ENCODE measurements at places on chromosomes 6 and 20. TPM values are rescaled to one million over a fixed set of nuclear protein-coding genes. Genes with fewer than 3 reads are reported as not detected.

DNA sequence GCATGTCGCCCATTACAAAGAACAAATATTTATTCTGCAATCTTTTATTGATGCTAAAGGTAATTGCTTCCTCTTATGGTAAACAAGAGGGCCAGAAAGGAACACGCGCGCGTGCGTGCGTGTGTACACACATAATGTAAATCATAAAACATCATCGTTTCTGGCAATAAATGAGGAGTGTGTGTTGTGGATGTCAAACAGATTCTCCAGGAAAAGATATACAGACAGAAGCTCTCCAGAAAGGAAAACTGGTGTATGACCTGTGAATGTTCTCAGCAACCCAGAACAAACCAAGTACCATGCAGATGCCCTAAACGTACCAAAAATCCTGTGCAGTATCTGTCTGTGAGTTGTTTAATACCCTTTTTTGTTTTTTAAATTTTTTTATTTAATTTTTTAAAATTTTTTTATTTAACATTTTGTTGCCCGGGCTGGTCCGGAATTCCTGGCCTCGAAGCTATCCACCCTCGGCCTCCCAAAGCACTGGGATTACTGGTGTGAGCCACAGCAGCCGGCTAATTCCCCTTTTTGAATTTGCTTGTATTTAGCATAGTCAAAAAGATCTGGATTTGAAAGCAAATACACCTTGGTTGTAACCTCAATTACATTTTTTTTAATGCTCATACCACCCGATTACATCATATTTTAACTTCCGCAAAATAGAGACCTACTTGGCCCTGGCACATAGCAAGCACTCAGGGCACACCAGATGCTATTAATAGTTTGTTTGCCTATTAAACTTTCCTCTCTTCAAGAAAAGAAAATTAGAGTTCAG lies 909 bp upstream of the NUDT3 start:
- H3K4me3 ChIP-seq: peak overlapping the region; percentile 35
- no peak for DNase-seq
- H3K27ac ChIP-seq: no peak overlapping the region
- peaks cover 5% of the 10 kb centered on the region for H3K4me1 ChIP-seq

DNA sequence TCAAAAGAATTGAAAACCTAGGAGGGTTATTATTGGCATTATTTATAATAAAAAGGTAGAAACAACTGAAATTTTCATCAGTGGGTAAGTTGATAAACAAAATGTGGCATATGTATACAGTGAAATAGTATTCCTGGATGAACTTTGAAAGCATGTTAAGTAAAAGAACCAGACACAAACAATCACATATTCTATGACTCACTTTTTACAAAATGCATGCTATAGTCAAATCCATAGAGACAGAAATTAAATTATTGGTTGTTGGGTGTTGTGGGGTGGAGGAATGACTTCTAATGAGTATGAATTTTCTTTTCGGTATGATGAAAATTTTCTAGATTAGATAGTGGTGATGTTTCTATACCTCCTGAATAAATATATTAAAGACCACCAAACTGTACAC lies 94.6 kb downstream of the LRRC1 start:
- H3K27ac ChIP-seq: no peak overlapping the region
- H3K4me1 ChIP-seq: peaks cover 3% of the 10 kb centered on the region
- H3K27me3 ChIP-seq: no peaks in the 10 kb centered on the region
- no peaks in the 10 kb centered on the region for H3K36me3 ChIP-seq

DNA sequence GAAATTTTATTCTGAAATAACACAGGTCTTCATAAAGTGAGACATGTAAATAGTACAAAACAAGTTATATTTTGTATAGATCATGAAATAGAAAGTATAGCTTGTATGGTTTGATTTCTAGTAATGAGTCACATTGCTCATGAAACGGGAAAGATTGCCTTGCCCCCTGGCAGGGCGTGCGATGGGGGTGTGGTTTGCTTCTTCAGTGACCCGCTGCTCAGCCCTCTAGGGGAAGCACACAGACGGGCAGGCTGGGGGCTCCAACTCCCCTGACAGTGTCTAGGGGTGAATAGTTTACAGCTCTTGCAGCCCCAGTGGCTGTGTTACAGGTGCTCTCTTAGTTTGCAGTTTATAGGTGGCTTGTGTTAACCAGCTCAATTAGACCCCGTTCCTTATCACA lies 170.5 kb upstream of the RGS17 start:
- no peak for DNase-seq
- no peak overlapping the region for H3K27ac ChIP-seq
- no peaks in the 10 kb centered on the region for H3K27me3 ChIP-seq
- no peaks in the 10 kb centered on the region for H3K4me1 ChIP-seq
- H3K4me3 ChIP-seq: no peak overlapping the region

DNA sequence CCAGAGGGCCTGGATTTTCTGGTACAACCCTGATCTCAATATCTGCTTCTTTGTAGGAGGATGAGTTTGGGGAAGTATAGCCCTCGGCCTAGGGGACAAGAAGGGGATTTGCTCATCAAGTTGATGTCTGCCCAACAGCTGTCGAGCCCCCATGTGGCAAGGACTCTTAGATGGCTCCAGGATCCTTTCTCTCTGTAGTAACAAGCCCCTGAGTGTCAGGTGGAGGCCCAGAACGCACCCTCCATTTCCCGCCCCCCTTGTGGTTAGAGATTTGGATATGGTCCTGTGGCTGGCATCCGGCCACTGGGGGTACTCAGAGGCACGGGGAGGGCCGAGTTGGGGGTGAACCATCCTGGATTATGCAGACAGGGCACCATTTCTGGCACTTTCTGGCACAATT lies 50.1 kb downstream of the CTCFL start:
- H3K27me3 ChIP-seq: peaks cover 27% of the 10 kb centered on the region
- H3K36me3 ChIP-seq: no peaks in the 10 kb centered on the region
- no peak overlapping the region for H3K27ac ChIP-seq

DNA sequence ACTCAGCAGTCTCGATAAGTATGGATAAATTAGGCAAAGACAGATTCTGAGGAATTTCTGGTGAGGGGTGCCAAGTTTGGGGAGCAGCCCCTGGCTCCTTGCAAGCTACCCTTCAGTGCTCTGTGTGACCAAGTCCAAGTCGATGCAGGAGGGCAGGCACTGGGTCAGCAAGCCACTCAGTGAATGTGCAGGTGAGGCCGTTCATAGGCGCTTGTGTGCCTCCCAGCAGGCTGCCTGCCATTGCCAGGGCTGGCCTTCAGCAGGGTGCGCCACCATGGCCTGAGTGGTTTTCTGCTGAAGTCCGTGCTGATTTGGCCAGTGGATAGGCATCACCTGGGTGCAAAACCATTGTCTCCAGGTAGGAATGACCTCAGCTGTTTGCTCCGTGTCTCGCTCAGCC lies 3.3 kb upstream of the GNRH2 start:
- peaks cover 20% of the 10 kb centered on the region for H3K36me3 ChIP-seq
- DNase-seq: no peak
- H3K27ac ChIP-seq: peak overlapping the region; percentile 11
- H3K27me3 ChIP-seq: no peaks in the 10 kb centered on the region
- peaks cover 18% of the 10 kb centered on the region for H3K4me1 ChIP-seq

DNA sequence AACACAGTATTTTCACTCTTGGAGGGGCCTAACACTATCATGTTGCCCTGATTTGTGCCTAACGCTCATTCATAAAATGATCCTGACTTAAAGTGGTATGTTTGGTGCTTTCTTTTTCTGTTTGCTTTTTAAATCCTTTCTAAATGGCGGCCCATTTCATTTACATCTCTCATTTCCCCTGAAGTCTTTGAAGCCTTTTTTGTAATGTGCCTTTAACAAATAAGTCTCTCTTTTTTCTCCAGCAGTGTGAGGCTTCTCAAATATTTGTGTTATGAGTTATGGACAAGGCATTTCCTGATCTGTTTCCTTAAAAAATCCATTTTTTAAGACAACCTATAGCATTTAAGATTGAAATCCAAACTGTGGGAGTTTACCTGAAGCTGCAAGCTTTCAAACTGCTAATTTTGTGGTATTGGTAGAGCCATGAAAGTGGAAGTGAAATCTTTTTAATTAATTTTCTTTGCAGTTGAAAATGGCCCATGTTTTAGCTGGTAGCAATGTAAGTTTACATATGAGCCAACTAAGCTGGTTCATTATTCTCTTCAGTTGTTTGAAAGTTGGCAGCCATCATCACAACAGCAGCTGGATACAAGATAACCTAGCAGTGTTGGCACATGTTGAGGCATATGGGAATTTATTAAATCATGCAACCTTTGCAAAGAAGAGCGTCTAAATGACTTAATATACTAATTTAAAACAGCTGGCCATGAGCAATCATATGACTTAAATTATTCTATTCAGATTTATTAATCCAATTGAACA lies 469.7 kb downstream of the CDKAL1 start:
- H3K27me3 ChIP-seq: no peaks in the 10 kb centered on the region
- no peak for DNase-seq
- H3K27ac ChIP-seq: peak overlapping the region; percentile 9
- no peak overlapping the region for H3K4me3 ChIP-seq
- peaks cover 23% of the 10 kb centered on the region for H3K4me1 ChIP-seq
- H3K36me3 ChIP-seq: peaks cover 8% of the 10 kb centered on the region

- H3K27me3 ChIP-seq: peaks cover 42% of the 10 kb centered on the region
- peaks cover 26% of the 10 kb centered on the region for H3K4me1 ChIP-seq
- H3K27ac ChIP-seq: no peak overlapping the region
- H3K4me3 ChIP-seq: peak overlapping the region; percentile 52
Measured at GRCh38 chr20:1894471-1894950, 696 bp upstream of the SIRPA start.

- H3K36me3 ChIP-seq: no peaks in the 10 kb centered on the region
- H3K27me3 ChIP-seq: peaks cover 3% of the 10 kb centered on the region
- no peak overlapping the region for H3K4me3 ChIP-seq
- no peak for DNase-seq
- peaks cover 32% of the 10 kb centered on the region for H3K4me1 ChIP-seq
- H3K27ac ChIP-seq: peak overlapping the region; percentile 65
Measured at GRCh38 chr20:57715268-57715904, 5.6 kb upstream of the PMEPA1 start.

DNA sequence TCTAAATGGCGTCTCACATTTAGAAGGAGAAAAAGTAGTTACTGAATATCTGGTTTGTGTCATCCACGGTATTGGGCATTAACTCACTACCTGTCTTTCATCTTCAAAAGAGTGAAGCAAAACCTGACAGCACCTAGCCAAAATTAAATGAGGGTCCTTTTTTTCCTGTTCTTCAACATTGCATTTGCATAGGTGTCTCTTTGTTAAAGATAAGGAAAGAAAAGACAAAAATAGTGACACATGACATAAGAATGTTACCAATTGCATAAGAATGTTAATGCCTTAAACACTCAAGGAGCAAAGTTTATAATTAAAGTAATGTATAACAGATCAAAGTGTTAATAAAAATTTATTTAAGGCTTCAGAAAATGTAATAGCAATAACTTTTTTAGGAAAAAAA lies 61.4 kb upstream of the MANEA start:
- no peak overlapping the region for H3K27ac ChIP-seq
- DNase-seq: no peak
- H3K4me1 ChIP-seq: peaks cover 10% of the 10 kb centered on the region
- no peaks in the 10 kb centered on the region for H3K36me3 ChIP-seq

- no peaks in the 10 kb centered on the region for H3K36me3 ChIP-seq
- peak overlapping the region; percentile 75 for H3K27ac ChIP-seq
- H3K4me1 ChIP-seq: peaks cover 70% of the 10 kb centered on the region
- no peak overlapping the region for H3K4me3 ChIP-seq
- H3K27me3 ChIP-seq: no peaks in the 10 kb centered on the region
Measured at GRCh38 chr6:15401769-15402250, 155.9 kb downstream of the JARID2 start.

GRCh38 chr20:845941-846893 lies 12.7 kb downstream of the FAM110A start:
- peaks cover 6% of the 10 kb centered on the region for H3K36me3 ChIP-seq
- DNase-seq: no peak
- no peak overlapping the region for H3K27ac ChIP-seq
- H3K4me3 ChIP-seq: peak overlapping the region; percentile 47
- peaks cover 3% of the 10 kb centered on the region for H3K27me3 ChIP-seq
- H3K4me1 ChIP-seq: peaks cover 10% of the 10 kb centered on the region

GRCh38 chr20:58568126-58568482 lies 52.9 kb upstream of the APCDD1L start:
- no peak overlapping the region for H3K4me3 ChIP-seq
- no peak overlapping the region for H3K27ac ChIP-seq
- H3K27me3 ChIP-seq: peaks cover 7% of the 10 kb centered on the region
- no peak for DNase-seq

DNA sequence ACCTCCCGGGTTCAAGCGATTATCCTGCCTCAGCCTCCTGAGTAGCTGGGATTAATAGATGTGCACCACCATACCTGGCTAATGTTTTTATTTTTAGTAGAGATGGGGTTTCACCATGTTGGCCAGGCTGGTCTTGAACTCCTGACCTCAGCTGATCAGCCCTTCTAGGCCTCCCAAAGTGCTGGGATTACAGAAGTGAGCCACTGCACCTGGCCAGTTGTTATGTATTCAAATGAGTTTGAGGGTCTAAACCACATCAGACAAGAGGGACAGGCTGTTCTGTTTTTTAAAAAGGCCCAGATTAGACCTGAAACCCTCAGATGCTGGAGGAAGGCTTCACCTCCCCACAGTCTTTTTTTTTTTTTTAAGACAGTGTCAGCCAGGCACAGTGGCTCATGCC lies 4.1 kb upstream of the SPAG4 start:
- H3K27me3 ChIP-seq: peaks cover 17% of the 10 kb centered on the region
- H3K27ac ChIP-seq: no peak overlapping the region
- DNase-seq: no peak
- H3K36me3 ChIP-seq: no peaks in the 10 kb centered on the region
- H3K4me3 ChIP-seq: no peak overlapping the region

- H3K4me3 ChIP-seq: no peak overlapping the region
- peaks cover 11% of the 10 kb centered on the region for H3K36me3 ChIP-seq
- DNase-seq: no peak
- peaks cover 10% of the 10 kb centered on the region for H3K4me1 ChIP-seq
- no peak overlapping the region for H3K27ac ChIP-seq
- H3K27me3 ChIP-seq: no peaks in the 10 kb centered on the region
Measured at GRCh38 chr20:35831029-35831428, 59.2 kb downstream of the PHF20 start.

- H3K4me1 ChIP-seq: peaks cover 4% of the 10 kb centered on the region
Measured at GRCh38 chr6:56647172-56647762, 4.6 kb upstream of the DST start.

FLRT3 gene
- total RNA-seq: 60.4 TPM

TCF21 gene
- total RNA-seq: not detected

PLCB1 gene
- 16.2 TPM for total RNA-seq

UST gene
- 2.9 TPM for total RNA-seq

NFKBIE gene
- 7.1 TPM for total RNA-seq

Data from progenitor cell of endocrine pancreas (in vitro differentiated cells).